ENCODE measurements at places on chromosomes 1 and 21.

GRCh38 chr1:185207170-185207569 lies 50.2 kb downstream of the SWT1 start:
- peak; percentile 1 for DNase-seq

- DNase-seq = no peak
Measured at GRCh38 chr21:42151948-42152220, 67.1 kb upstream of the ABCG1 start.

- peak; percentile 28 for DNase-seq
Measured at GRCh38 chr1:200740571-200741208, 2.0 kb downstream of the CAMSAP2 start.

DNA sequence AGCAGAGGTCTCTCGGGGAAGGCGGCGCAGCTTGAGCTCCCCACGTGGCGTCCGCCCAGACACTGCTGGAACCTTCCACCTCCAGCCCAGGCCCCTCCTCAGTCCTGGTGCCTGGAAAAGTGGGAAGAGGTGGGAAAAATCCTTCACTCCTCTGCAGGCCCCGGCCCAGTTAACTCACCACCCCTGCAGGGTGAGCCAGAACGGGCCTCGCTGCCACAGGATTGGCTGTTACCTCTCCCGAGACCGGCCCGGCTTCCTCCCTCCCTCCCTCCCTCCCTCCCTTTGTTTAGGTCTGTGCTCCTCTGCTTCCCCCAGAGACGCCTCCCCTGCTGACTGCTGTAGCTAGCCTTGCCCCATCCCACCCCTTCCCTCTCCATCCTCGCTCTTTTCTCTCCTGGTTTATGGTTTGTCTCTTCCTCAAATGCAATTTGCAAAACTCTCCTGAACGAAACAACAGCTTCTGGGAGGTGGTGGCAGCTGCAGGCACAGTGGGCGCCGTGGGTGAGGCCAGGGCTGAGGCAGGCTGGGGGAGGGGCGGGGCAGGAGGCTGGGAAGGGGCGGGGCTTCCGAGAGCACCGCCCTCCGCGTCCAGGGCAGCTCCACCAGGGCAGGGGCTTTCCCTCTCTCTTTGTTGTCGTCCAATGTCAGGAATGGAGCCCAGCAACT lies 6.5 kb downstream of the CAPN9 start:
- no peak for DNase-seq

- no peak for DNase-seq
Measured at GRCh38 chr1:45567911-45568310, 15.9 kb upstream of the NASP start.

DNA sequence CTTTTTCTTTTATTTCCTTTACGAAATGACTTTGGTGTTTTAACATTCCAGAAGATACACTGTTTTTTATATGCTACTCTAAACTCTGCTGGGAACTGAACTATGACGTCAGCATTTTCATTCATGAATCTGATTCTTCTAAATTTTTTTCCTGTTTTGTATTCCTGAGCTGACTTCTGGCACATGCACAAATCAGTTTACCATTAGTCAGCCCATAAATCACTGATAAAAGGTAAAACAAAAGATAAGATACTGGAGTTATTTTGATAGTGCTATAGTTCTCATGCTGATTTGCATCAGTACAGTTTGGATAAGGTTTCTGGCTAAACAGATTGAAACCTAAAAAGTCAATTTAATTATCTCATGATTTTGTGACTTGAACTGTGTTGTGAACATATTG lies 10.4 kb downstream of the CAMTA1 start:
- DNase-seq = peak; percentile 27
